ENCODE measurements at places on chromosomes 1 and 21.

DNA sequence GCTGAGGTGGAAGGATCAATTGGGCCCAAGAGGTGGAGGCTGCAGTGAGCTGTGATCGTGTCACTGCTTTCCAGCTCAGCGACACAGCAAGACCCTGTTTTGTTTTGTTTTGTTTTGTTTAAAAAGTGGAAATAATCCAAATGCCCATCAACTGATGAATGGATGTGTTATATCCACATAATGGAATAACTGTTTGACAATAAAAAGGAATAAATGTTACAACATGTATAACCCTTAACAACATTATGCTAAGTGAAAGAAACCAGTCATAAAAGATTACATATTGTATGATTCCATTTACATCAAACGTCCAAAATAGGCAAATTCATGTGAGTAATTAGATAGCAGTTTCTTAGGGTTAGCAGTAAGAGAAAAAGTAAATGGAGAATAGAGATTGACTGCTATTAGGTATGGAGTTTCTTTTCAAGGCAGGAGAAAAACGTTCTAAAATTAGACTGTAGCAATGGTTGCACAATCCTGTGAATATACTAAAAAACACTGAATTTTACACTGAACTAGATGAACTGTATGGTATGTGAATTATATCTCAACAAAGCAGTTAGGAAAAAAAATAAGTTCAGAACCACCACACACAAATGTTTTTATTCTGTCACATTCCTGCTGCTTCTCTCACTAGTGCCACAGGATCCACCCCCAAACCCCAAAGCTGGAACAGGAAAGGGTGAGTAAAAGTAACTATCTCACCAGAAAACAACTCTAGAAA, 15.7 kb downstream of the FOXJ3 start:
- no peak for DNase-seq

DNA sequence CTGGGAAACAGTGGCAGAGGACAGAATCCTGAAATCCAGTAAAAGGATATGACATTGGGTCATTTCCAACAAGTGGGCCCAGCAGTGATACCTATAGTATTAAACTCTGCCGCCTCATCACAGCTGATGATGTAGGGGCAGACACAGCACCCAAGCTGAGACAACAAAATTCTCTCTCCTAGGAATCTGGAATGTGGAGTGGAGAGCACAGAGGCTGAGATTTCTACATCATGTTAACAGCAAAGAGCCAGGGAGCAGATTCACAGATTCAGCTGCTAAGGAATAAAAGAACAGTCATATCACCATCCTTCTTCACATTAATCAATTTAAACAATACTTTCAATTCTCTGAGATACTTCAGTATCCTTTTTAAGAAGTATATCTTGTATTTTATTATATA, 61.9 kb downstream of the CRP start:
- DNase-seq, result no peak

- no peak for DNase-seq
These were observed 69.3 kb downstream of the SLC25A24 start for GRCh38 chr1:108130794-108131193.

- no peak for DNase-seq
These were observed 122.7 kb downstream of the RGS21 start for GRCh38 chr1:192439373-192440025.

DNA sequence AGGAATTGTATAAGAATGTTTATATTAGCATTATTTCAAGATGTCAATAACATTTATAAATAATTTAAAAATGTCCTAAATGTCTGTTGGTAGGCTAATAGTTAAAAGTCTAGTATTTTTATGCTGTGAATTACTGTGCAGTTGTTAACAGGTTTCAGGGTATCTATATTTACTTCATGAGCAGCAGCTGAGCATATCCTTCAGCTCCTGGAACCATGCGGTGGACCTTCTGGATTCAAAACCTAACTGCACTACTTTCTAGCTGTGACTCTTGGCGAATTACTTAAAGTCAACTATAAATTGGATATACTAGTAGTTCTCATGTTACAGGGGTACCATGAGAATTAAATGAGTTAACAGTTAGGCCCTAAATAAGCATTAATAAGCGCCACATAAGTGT, 3.7 kb downstream of the CEP350 start:
- no peak for DNase-seq

GRCh38 chr1:174712541-174712940, 264.8 kb downstream of the GPR52 start:
- no peak for DNase-seq

DNA sequence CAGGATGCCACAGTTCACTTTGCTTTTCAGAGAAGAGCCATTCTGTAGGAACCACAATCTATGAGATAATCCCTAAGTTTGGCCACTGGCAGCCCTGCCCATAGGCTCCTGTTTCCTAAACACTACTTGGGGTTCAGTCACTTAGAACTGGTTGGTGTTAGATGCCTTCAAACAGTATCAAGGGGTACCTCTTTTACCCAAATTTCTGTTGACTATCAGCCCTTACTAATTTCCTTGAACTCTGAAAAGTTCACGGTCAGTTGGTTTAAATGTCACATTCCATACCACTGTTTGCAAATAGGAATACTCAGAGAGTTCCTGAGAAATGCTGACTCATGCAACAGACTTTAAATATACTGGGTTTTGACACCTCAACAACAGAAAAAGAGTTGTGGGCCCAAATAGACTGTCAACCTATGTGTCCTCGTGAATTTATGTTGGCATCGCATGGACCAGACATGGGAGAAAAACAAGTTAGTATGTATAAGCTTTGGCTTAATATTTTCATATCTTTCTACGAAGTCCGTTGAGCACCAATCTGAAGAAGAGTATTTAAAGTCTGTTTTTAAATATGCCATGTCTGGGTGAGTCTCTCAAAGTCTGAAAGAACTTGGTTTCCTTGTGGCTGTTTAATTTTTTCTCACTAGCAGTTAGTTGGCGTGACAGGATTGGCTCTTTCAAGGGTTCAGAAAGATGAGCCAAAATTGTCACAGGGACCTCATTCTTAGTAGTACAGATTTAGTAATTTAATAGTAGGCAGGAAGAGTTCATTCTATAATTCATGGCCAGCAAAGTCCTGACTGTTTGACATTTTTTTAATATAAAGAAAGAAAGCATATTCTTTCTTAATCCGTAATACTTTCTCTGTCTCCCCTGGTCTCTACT, 56.5 kb upstream of the ZNF326 start:
- no peak for DNase-seq

DNA sequence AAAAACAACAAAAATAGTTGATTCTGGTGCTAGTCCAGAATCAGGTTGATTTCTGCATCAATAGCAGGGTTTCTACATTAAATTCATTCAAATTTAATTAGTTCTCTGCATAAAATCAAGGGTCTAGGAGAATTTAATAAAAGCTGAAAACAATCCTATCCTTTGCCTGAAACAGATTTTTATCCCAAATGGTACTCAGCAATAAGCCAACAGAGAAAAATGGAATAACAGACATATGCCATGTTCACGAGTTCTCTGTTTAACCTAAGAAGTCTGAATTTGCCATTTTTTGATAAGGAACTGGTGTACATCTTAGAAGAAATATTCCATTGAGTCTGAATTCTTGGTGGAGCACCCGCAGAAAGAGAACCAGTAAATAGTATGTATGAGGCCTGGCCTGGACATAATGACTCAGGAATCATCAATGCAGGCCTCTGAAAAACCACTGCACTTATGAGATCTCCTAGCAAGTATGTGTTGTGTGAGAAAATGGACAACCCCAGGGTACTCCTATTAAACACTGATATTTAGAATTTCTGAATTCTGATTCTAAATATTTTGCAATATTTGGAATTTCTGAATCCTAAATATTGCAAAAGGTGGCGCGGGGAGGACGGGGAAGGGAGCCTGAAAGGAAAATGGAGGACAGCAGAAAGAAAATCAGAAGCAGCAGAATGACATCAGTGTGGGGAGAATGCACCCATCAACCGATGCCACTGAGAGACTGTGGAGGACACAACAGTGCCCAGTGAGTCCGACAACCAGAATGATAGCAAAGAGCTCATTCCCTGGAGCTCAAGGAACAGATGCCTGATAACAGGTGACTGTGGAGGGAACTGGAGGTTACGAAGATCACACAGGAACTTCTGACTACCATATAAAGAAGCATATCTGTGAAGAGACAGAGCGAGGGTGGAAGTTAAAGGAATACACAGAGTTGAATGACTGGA, 97.6 kb downstream of the APP start:
- no peak for DNase-seq

GRCh38 chr1:208413006-208413405, 168.8 kb upstream of the PLXNA2 start:
- no peak for DNase-seq

DNA sequence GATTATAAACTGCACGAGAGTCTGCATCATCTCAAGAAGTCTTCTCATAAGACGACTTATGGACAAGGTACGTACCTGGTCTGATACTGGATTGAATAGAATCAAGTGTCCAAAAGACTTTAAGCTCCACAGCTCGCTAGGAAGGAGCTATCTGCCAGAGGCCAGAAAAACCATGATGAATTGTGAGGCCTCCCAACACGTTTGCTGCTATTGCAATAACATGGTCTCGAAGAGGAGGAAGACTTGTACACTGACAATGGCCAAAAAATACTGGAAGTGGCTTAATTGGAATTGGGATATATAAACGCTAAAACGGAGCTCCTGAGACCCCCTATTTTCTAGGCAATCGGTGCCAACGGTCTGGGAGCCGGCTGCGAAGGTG, 534 bp downstream of the DNAJC28 start:
- DNase-seq, result no peak

DNA sequence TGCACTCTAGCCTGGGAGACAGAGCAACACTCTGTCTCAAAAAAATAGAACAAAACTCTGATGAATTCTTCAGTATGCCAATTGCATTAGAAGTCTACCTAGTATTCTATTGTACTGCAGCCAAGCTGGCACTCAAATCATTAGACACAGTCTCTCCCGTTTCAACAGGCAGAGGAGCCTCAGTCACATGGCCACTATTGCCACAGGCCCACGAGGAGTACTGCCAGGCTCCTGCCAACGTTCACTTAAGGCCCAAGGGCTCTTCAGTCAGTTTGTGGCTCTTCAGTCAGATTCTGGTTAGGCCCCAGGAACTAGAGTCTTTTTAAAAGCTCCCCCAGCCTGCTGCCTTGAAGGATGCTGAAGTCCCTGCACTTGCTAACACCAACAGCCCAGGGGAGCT, 73.4 kb downstream of the SH3BGR start:
- DNase-seq, result peak; percentile 96

DNA sequence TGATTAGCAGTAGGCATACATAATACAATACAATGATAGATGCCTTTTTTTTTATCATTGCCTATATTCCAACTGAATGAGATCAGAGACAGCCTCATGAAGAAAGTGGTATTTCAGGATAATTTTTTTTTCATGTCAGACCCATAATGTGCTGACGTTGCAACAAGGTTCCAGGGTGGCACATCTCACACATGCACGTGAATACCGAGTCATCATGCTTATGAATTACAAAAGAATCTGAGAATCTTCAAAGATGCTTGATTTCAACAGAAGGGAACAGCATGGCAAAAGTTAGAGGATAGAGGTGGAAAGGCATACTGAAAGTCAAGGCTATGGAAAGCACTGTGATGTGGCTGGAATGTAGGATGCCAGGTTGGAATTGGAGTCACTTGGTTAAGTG, 5.0 kb upstream of the RNF11 start:
- no peak for DNase-seq

GRCh38 chr1:89739013-89739843, 81.6 kb upstream of the LRRC8D start:
- DNase-seq, result no peak

DNA sequence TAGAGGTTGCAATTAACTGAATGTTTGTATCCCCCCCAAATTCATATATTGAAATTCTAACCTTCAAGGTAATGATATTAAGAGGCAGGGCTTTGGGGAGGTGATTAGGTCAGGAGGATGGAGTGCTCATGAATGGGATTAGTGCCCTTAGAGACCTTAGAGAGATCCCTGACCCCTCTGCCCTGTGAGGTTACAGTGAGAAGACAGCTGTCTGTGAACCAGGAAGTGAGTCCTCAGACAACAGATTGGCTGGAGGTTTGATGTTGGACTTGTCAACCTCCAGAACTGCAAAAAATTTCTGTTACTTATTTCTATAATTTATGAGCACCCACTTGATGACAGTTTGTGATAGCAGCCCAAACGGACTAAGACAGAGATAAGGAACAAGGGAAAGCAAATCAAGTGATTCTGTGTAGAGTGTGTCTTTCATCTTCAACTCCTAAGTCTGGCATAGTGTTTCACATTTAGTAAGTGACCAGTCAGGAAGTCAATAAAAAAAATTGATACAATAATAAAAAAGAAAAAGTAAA, 30.0 kb upstream of the RWDD3 start:
- DNase-seq, result no peak

DNA sequence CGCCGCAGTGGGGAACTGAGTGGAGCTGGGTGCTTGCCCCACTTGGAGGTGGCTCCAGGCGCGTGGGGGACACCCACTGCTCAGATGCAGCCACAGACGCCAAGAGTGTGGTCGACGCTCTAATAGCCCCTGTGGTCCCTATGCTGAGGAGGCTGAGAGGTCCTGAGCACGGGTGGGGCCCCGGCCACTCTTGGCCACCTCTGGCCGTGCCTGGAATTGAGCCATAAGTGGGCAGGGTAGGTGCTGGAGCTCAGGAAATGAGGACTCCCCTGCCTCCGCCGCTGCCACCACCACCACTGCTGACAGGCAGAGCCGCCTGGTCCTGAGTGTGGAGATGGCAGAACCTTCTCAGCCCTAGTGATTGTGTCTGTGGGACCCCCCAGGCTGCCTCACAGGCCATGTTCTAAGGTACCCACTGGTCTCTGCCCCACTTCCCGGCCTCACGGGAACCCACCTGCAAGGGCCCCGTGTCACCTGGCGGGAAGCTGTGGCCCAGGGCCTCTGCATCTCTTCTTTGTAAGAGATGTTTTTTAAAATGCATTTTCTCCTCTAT, 34.6 kb upstream of the DIP2A start:
- no peak for DNase-seq

DNA sequence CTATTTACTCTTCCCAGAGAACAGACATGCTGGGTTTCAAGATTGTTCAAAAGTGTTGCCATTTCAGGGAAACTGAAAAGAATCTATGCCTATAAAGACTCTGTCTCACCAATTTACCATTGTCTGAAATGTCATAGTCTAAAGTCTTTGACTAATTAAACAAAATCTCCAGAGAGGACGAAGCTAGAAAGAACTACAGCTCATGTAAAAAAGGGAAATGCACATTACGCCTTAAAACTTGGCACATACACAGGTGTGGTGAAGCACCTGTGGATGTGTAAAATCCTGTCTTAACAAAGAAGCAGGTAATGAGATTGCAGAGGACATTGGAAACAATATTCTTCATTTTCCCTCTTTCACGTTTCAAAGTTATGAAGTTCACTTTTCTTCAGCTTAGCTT, 130.6 kb downstream of the EIF4G3 start:
- no peak for DNase-seq

- DNase-seq, result no peak
These were observed 11.7 kb downstream of the FLG start for GRCh38 chr1:152313319-152313801.

All from NCI-H2029 treated with DMSO at 0.1 percent for 48 hours (cell line).